Renal cortical epithelial cell (primary cell): ENCODE measurements at places on chromosomes 13 and 19.

DNA sequence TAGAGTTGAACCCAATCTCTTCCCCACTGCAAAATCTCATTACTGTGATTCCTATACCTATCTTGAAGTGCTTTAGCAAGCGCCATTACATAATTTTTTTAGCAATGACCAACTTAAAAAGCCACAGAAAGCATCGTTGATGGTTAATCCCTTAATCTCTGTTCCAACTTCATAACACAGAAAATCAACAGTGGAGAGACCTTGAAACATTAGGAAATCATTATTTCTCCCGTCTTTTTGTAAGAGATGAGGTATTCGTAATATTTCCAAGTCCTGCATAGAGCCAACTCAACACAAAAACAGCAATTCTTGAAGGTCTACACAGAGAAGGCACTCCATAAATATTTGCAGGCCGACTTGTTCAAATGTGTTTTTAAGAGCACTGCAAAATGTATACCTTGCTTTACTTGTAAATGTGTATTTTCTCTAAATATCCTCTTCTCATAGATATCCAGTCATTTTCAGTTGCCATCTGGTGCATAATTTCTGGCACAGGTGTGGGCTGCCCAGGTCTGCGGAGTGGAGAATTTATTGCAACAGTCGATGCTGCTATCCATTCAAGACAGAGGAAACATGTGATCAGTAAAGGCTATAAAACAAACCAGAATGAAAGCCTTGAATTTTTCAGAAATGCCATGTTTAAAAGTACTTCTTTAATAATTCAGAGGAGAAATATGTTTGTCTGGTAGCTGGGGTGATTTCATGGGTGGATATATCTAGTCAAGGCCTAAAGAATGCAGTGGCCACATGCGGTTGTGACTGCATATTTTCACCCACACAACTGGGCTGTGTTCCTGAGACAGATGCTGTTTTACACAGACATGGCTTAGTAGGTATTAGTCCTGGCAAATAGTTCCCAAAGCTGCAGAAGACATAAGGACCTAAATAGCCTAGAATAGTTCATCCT, 234.3 kb upstream of the STARD13 start:
- no peak for DNase-seq

DNA sequence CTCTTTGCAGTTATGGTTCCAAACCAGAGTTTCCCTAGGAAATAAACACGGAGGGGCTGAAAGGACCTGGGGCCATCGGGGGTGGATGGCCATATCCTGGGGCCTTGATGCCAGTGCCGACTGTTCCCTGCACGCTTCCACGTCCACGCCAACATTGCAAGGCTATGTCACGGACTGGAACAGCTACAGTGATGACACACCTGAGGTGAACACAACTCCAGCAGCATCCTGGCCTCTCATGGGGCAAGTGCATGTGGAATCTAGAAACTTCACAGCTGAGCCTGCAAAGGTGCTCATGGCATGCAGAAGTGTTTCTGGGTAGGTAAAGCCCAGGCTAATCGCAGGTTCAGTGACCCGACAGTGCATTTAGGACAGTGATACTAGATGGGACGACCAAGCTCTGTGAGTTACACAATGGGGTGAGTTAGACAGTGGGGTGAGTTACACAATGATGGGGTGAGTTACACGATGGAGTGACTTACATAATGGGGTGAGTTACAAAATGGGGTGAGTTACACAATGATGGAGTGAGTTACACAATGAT, 52.0 kb upstream of the GAS6 start:
- no peak for DNase-seq

DNA sequence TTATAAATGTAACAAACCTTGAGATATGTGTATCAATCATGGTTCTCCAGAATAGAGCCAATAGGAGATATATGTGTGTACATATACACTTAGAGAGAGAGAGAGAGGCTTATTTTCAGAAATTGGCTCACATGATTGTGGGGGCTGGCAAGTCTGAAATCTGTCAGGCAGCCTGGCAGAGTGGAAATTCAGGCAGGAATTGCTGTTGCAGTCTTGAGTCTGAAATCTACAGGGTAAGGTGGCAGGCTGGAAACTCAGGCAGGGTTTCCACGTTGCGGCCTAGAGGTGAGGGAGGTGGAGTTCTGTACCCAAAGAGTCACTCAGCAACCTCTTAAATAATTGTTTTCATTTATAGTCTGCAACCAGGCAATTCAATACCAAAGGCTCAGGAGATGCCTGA, 218.4 kb downstream of the B3GLCT start:
- DNase-seq = no peak

GRCh38 chr19:3538965-3539755, at the start of gene TEKTIP1:
Gene TEKTIP1, plus strand, starts transcription at chr19:3539174. Its CDS starts 4 bp downstream, at chr19:3539178.
- DNase-seq = no peak

- DNase-seq = no peak
These were observed 635 bp upstream of the PCCA start for GRCh38 chr13:100088273-100088643.

DNA sequence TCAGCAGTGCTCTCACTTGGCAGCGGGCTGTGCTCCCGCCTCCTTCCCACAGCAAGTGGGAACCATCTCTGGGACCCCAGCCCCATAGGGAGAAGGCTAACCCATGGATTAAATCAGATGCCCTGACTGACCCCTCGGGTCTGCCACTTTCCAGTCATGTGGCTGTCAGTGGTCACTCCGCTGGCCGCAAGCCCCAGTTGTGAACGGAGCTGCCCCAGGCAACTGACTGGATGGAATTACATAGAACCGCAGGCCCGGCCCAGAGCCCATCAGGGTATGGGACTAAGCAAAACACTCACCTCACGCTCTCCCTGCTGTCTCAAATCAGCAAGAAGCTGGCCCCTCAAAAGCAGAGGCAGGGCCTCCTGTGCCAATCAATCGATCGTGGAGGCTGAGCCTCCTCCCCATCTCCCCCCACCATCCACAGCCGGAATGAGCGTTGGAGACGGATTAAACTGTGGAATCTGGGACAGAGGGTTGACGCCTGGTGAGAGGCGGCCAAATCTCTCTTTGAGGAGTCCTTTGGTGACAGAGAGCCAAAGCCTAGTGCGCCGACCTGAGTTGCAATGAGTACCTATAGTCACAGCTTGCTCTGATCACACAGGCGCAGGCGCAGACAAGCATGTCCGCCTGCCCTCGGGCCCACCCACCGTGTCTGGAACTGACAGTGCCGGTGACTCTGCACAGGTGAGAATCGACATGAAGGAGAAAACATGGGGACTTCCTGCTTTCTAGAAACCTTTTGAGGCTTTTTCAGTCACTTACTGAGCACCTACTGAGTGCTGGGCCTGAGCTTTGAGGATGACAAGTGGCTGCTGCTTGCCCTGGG, 38.7 kb downstream of the PBX4 start:
- DNase-seq = no peak
